ENCODE measurements at places on chromosomes 3 and 15.

GRCh38 chr15:38695249-38696108, 130.9 kb upstream of the RASGRP1 start:
- DNase-seq = no peak

GRCh38 chr15:56763141-56763895, 30.0 kb upstream of the ZNF280D start:
- DNase-seq = no peak

- no peak for DNase-seq
These were observed 49.9 kb downstream of the P3H2 start for GRCh38 chr3:190070622-190071347.

GRCh38 chr15:59017449-59017848, 30.0 kb downstream of the RNF111 start:
- no peak for DNase-seq

DNA sequence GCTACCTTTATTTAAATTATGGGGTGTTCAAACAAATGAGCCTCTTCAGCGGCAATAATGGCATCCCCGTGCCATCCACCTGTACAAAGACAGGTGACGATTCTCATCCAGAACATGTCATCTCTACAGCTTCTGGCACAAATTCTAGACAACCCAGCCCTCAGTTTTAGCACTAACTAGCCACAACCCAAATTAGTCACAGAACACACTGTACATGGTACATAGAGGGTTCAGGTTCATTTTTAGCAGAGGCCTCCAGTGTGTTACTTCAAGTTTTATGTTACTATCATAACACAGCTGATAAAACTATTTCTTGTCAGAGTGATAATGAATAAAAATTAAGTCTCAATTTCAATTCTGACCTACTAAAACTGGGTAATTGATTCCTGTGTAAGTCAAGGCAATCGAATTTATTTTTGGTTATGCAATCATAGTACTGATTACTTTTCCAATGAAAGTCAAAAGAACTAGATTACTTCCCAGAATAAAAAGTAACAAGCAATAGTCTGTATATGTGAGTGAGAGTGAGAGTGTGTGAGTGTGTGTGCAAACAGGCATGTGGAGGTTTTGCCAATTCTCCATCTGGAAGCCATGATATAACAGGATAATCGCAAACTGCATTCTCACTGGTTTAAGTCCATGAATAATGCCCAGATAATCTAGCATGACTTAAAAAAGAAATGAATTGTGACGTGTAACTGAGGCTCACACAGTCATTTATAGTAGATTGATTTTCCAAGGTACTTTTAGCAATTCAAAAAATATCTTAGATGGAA, 37.4 kb downstream of the SHQ1 start:
- no peak for DNase-seq

- no peak for DNase-seq
These were observed 338.7 kb upstream of the IL12A start for GRCh38 chr3:159649951-159650350.

GRCh38 chr15:66827039-66827697, 125.1 kb downstream of the SMAD6 start:
- DNase-seq = no peak

GRCh38 chr3:56917361-56918110, 115.8 kb upstream of the ARHGEF3 start:
- peak; percentile 39 for DNase-seq

DNA sequence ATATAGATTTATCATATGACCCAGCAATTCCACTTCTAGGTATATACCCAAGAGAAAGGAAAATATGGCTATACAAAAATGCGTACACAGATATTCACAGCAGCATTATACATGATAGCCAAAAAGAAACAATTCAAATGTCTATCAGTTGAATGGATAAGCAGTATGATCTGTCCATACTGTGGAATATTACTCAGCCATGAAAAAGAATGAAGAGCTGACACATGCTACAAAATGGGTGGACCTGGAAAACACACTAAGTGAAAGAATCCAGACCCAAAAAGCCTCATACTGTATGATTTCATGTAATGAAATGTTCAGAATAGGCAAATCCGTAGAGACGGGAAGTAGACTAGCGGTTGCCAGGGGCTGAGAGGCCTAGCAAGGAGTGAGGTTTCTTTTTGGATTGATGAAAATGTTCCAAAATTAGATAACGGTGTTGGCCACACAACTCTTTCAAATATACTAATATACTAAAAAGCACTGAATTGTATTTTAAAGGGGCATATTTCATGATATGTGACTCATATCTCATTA, 33.4 kb downstream of the FGD5 start:
- DNase-seq = no peak

- no peak for DNase-seq
These were observed 1325.8 kb upstream of the ALCAM start for GRCh38 chr3:104040896-104041295.

- no peak for DNase-seq
These were observed 20.9 kb downstream of the HDAC11 start for GRCh38 chr3:13501056-13501455.

DNA sequence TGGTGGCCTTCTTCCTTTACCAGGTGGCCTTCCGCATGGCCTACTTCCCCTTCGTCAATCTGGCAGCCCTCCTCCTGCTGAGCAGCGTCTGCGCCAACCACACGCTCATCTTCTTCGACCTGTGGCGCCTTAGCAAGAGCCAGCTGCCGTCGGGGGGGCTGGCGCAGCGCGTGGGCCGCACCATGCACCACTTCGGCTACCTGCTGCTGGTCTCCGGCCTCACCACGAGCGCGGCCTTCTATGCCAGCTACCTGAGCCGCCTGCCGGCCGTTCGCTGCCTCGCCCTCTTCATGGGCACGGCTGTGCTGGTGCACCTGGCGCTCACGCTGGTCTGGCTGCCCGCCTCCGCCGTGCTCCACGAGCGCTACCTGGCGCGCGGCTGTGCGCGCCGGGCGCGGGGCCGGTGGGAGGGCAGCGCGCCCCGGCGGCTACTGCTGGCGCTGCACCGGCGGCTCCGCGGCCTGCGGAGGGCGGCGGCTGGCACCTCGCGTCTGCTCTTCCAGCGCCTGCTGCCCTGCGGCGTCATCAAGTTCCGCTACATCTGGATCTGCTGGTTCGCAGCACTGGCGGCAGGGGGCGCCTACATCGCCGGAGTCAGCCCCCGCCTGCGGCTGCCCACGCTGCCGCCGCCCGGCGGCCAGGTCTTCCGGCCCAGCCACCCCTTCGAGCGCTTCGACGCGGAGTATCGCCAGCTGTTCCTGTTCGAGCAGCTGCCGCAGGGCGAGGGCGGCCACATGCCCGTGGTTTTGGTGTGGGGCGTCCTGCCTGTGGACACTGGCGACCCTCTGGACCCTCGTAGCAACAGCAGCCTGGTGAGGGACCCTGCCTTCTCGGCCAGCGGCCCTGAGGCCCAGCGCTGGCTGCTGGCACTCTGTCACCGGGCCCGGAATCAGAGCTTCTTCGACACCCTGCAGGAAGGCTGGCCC, 9.9 kb downstream of the DISP2 start:
- peak; percentile 93 for DNase-seq

- no peak for DNase-seq
These were observed 619.0 kb upstream of the GOLIM4 start for GRCh38 chr3:168714609-168715240.

DNA sequence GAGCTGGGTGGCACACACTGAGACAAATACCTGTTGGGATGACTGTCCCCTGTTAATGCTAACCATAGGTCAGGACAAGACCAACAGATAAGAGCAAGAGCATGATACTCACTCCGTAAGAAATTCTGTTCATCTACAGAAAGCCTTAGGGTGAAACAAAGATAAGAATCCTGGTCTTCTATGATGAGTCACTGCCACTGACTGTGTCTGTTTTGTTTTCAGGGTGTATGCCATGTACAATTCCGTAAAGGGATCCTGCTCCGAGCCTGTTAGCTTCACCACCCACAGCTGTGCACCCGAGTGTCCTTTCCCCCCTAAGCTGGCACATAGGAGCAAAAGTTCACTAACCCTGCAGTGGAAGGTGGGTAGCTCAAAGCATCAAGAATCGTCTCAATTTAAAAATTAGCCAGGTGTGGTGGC, 141.1 kb downstream of the GHSR start:
- no peak for DNase-seq

- DNase-seq = no peak
These were observed 71.4 kb upstream of the PCSK6 start for GRCh38 chr15:101560722-101561583.

DNA sequence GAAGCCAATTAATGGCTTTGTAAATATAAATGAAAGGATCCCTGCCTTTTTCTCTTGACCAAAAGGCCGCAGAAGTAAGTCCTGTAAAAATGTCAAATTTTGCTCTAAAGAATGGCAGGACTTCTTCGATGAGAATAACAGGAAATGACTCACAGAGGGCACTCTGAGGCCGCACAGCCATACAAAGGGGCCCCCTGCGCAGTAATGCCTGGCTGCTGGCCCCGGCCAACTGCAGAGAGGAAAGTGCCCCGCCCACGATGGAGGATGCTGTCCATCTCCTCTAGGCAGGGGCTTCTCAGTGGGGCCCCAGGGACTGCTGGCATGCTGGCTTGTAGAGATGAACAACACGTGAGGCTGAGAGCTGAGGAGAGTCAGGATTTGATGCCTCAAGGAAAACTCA, 18.1 kb upstream of the SCN10A start:
- peak; percentile 6 for DNase-seq

All from CD4-positive, alpha-beta T cell treated with Interleukin-1 beta for 1 hour (primary cell).